Stimulated activated CD8-positive, alpha-beta memory T cell treated with anti-CD3 and anti-CD28 coated beads, Interleukin-4, amount 100 ng/mL, for 1 hour (primary cell): ENCODE measurements at places on chromosomes 2 and 18.

GRCh38 chr2:112217854-112218253, 37.0 kb downstream of the ZC3H8 start:
- DNase-seq = no peak

DNA sequence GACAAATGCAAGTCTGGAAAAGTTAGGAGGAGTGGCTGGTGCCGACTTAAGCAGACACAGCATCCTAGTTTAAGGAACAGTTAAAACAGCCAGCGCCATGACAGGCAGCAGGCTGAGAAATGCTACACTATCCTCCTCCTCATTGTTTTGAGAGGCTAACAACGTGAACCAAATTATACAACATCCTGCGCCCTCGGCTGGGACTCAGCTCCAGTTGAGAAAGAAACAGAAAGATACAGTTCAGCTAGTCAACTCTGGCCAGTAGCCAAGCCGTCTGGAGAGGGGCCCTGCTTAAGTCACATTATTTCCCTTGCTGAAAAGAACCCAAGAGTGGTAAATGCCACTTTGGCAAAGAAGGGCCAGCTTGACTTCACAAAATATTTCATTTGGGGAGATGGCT, 90.2 kb downstream of the BCL11A start:
- DNase-seq = no peak

DNA sequence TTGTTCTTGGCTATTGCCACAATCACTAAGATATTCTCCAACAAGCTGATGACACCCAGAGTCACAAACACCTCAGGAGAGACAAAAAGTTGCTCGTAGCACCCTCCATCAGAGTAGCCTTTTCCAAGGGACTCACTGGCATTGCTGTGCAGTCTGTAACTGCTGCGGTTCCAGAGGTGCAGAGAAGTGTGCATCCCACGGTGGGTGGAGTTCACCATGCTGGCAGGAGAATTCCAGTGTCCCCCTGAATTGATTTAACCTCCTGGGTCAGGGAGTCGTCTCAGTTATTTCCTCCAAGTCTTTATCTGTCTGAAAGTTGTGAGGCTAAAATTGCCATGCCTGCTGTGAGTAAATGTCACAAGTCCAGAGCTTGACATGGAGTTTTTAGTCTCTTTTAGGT, 443 bp downstream of the MC4R start:
- DNase-seq = no peak

GRCh38 chr18:39232937-39233336, 1667.3 kb upstream of the CELF4 start:
- no peak for DNase-seq

GRCh38 chr2:188495969-188496431, 204.3 kb downstream of the GULP1 start:
- DNase-seq = no peak

GRCh38 chr2:214310319-214310718, 100.5 kb upstream of the VWC2L start:
- no peak for DNase-seq

GRCh38 chr2:63831176-63831575, 10.5 kb upstream of the UGP2 start:
- DNase-seq = no peak

GRCh38 chr2:232523402-232523681, 2.6 kb upstream of the CHRND start:
- DNase-seq = no peak

DNA sequence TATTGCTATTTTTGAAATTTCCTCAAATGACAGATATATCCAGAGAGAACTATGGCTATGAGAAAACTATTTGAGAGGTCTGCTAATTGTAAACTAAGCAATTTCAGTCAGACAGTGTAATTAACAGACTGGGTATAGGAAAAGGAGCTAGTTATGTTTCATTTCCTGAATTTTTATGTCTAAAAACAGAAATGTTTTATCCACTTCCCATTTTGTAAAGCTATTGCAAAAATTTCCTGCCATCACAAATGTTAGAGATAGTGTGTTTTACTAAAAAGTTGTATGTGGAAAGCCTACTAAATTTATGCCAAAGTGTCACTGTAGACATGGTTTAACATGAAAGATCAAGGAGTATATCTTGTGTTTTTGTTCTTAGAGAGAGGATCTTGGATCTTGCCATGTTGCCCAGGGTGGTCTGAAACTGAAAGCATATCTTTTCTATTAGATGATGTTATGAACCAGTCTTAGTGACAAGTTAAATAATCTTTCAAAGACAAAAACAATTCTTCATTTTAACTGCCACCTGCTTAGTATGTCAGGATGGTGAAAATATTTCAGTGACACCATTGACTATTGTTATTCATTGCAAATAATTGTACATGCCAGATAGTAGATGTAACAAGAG, 40.5 kb upstream of the ITPRID2 start:
- no peak for DNase-seq

- DNase-seq = no peak
Observed at GRCh38 chr2:235191486-235191885, 239.7 kb downstream of the SH3BP4 start.

DNA sequence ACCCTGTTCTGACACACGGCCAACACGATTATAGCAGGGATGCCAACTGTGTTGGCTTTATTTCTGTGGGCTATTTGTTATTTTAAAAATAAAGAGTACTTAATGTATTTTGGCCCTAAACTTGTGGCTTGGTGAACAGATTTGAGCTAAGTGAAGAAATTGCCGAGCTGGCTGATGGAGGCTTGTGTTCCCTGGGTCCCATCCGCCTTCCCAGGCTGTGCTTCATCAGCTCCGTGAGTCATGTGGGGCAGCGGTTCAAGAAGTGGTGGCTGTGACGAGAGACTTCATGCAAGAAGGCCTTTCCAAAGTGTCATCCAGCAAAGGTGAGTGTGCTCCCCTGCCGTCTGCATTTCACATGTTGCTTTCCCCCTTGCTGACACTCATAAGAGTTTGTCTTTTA, 73.6 kb upstream of the NCK2 start:
- DNase-seq = no peak

DNA sequence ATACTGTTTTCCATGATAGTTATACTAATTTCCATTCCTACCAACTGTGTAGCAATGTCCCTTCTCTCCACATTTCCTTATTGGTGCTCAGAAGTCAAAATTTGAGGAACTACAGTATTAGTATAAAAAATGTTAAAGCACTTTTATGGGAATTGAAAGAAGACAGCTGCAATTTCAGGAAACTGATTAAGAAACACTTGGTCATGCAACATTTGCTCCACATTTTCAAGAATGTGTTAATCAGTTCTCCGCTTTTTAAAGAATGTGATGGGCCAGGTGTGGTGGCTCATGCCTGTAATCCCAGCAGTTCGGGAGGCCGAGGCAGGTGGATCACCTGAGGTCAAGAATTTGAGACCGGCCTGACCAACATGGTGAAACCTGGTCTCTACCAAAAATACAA, 33.6 kb upstream of the MGAT4A start:
- no peak for DNase-seq

DNA sequence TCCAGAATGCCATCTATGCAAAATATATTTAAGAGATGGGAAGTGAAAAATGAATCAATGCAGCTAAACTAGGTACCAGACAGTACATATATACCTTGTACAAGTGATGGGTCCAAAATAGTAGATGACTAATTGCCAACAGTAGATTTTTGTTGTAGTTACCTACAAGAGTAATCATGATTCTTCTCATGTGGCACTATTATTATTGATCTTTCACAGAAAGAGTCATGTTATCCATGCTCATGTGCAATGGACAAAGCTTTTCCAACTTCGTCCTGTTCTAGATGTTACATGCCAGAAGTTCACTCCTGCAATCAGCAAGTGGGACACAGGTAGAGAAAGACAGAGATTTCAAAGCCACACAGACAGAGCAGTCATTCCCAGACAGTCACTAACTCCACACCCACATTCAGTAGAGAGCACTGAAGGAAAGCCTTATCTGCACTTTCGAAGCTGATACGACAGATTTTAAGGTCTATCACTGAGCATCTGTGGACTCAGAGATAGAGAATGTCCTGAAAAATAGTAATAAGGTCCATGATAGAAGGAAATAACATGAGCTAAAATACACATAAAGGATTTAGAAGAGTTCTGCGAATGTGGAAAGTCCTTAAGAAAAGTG, 101.6 kb upstream of the ITPRID2 start:
- no peak for DNase-seq

DNA sequence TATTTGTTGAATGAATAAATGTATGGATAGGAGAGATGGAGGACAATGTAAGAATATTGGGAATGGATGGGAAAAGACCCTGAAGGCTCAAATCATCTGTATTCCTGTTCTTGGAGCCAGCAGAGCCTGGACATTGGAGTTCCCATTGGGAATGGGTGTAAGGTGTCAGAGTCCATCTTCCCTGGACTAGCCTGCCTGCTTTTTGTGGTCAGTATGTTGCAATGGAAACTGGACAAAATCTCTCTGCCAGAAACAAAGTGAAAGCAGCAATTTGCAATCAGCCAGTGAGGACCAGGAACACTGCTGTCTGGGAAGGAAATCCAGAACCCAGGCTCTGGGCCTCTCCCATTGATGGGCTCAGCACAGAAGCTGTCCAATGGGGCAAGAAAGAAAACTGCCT, 83.5 kb upstream of the SKOR2 start:
- no peak for DNase-seq

GRCh38 chr2:101811226-101812015, 113.9 kb downstream of the MAP4K4 start:
- DNase-seq = no peak

GRCh38 chr18:40357536-40357935, 1597.5 kb upstream of the PIK3C3 start:
- DNase-seq = no peak

- no peak for DNase-seq
Observed at GRCh38 chr2:32745191-32745590, 117.3 kb downstream of the TTC27 start.

DNA sequence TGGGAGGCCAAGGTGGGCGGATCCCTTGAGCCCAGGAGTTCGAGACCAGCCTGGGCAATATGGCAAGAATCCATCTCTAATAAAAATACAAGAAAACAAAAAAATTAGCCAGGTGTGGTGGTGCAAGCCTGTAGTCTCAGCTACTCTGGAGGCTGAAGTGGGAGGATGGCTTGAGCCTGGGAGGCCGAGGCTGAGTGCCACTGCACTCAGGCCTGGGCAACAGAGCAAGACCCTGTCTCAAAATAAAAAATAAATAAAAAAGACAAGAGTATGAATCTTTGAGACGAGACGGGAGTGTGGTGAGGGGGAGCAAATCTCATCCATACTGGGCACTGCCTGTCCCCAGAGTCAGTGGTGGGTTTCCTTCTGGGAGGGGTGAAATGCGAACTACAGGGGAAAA, 12.2 kb downstream of the GPR17 start:
- DNase-seq = no peak

GRCh38 chr2:64177315-64177714, 33.1 kb upstream of the PELI1 start:
- no peak for DNase-seq

GRCh38 chr18:13470516-13471197, 252.1 kb downstream of the LDLRAD4 start:
- DNase-seq = no peak

DNA sequence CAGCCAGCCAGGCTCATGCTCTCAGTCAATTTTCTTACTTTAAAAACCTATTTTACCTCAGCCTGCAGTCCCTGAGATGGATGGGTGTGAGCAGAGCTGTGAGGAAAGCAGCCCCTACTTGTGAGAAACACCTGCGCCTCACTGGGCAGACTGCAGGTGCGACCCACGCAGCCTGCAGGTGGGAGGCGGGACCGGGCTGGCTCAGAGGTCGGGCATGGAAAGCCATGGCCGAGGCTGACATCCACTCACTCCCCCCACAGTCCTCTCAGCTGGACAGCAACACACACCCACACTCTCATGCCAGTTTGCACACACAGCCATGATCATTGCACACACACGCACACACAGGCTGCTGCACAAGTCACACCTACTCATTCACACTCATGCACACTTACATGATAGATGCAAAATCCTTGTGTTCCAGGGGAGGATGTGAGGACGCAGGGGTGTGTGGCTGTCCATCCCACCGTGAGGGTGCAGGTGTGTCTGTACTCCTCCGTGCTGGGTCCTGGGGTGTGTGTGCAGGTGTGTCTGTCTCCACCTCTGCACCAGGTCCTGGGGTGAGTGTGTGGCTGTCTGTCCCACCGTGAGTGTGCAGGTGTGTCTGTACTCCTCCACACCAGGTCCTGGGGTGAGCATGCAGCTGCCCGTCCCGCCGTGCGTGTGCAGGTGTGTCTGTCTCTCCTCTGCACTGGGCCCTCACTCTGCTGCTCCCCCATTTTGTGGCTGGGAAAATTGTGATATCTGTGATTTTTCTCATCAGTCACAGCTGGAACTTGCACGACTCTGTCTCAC, 166.5 kb downstream of the RTP5 start:
- DNase-seq = no peak

DNA sequence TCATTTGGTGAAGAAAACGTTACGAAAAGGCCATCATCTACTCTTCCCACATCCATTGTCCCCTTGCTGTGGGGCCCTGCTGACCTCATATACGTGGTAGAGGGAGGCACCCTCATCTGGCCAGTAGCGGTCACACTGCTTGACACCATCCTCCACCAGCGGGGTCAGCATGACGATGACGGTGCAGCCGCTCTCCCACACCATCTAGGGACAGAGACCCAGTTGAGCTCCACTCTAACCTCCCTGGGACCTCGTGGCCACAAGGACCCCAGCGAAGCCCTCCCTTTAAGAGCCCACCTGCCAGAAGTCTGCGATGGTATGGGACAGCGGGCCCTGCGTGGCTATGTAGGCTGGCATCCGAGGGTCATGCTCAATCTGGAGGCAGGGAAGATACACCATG, 13.1 kb downstream of the PTPRN start:
- no peak for DNase-seq

GRCh38 chr2:120600335-120600734, 135.3 kb upstream of the GLI2 start:
- no peak for DNase-seq

GRCh38 chr2:2847209-2847676, 516.2 kb upstream of the MYT1L start:
- DNase-seq = no peak

DNA sequence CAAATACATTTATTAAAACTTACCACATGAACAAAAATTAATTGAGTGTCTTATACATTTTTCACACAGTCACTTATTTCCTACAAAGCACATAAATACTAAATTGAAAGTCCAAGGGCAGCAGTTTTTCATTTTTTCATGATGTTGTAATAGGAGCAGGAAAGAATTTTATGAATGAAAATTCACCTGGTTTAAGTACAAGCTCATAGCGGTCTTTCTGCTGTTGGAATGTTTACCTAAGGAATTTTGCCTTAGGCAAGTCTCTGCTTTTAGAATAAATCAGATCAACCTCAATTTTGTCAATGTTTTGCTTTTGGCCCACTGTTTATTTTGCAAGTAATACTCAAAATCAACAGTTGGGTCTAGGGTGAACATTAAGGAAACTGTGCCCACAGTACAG, 40.0 kb downstream of the ETAA1 start:
- DNase-seq = no peak

DNA sequence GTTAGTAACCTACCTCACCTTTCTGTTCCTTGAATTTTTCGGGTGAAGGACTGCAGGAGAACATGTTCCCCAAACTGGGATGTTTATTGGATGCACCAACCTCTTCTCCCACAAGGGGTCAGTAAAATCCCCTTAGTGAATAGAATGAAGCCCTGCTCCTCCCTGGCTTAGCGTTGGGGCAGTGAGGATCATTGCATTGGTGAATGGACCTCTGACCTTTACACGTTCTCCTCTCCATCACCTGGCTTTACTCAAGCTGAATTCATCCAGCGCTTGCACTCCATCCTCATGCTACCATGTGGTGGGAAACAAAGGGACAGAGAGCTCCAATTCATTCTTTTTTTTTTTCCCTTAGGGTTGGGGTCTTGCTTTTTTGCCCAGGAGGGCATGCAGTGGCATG, 157.2 kb downstream of the MIB1 start:
- DNase-seq = no peak

GRCh38 chr2:237389831-237390230, 24.1 kb downstream of the COL6A3 start:
- DNase-seq = no peak
